Stimulated activated CD8-positive, alpha-beta memory T cell treated with anti-CD3 and anti-CD28 coated beads, Interleukin-12 subunit alpha, Interleukin-12 subunit beta, amount 100 ng/mL, for 4 hours (primary cell): ENCODE measurements at places on chromosomes 4 and X.

DNA sequence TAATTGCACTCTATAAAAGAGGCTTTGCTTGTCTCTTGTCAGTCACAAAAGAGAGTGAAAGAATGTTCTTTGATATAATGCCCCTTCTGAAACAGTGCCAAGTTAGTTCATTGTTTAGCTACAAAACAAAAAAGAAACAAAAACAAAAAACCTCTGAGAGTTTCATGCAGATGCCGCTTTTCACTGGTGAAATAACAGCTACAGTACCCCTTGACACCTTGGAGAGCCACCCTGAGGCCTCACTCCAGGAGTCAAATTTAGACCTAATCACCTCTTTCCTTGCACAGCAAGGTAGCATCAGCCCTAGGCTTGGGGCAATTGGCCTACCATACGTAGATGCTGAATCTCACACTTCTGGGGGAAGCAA, 185.2 kb downstream of the UNC5C start:
- no peak for DNase-seq

DNA sequence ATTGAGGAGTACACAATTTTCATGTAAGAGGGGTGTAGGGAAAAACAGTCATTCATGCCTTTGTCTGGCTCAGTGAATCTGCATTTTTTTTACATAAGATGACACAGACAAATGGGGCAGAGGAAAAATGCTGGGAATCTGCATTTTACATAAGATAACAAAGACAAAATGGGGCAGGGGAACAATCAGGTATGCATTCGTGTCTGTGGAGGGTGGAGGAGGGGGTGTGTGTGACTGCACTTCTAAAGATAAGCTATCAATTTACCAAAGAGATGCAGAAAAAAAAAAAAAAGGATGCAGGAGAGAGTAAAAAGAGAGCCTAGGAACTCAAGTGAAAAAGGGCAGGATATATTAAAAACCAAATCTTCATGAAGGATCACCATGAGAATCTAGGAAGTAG, 637.4 kb downstream of the ZNF674 start:
- no peak for DNase-seq

DNA sequence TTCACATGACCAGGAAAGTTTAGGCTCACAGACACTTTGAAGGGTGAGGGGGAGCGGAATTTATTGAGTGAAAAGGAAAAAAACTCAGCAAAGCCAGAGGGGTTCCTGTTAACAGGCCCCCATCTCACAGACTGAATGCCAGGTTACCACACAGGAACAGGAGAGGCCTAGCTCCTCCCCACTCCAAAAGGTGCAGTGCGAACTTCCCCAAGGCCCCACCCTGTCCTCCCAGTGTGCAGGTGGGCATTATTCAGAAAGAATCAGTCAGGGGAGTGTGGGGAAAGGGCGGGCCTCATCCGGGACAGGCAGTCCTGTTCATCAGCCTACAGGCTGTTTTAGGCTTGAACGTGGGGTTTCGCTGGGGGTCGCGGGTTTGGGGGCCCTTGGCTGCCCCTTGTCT, 4.0 kb downstream of the OTC start:
- no peak for DNase-seq

- DNase-seq, result no peak
Measured at GRCh38 chr4:119080721-119081541, 54.7 kb upstream of the MYOZ2 start.

DNA sequence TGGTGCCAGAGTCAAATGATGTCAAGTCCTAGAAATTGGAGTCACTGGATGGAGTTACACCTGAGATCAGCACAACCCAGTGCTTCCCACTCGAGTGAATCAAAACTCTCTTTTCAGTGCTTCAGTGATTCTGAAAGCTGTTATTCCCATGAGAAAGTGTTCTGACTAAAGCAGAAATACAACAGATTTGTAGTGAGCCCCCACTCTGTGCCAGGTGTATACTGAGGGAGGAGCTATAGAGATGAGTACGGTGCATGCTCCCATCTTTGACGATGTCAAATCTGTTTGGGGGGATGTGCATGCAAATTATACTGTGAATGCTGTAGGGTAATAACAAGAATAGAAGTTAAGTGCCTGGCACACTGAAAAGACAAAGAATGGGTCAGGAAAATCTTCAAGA, 330.2 kb downstream of the HS3ST1 start:
- no peak for DNase-seq

GRCh38 chr4:7609316-7609715, 174.6 kb upstream of the PSAPL1 start:
- DNase-seq, result no peak

DNA sequence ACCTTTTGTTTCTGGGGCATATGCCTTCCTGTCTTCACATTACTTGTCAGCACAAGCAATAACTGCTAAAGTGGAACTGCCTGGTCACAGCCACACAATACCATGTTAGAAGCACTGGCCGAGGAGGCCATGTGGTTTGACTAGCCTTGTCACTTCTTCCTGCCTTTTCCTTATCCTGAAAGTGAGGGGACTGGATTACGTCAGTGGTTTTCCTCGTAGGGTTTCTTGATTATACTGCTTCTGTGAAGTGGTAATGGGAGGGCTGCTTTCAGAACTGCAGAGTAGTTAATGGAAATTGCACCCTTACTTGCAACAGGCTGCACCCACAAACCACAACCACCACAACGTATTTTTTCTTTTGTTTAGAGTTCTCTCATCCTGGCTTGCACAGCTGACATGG, 26.6 kb downstream of the ZRSR2 start:
- DNase-seq, result peak; percentile 4

- DNase-seq, result no peak
Measured at GRCh38 chr4:36549252-36549651, 267.8 kb downstream of the DTHD1 start.

- DNase-seq, result peak; percentile 28
Measured at GRCh38 chrX:56813318-56813837, 84.3 kb downstream of the NBDY start.

GRCh38 chr4:184818216-184818564, 7.6 kb downstream of the ACSL1 start:
- DNase-seq, result no peak

DNA sequence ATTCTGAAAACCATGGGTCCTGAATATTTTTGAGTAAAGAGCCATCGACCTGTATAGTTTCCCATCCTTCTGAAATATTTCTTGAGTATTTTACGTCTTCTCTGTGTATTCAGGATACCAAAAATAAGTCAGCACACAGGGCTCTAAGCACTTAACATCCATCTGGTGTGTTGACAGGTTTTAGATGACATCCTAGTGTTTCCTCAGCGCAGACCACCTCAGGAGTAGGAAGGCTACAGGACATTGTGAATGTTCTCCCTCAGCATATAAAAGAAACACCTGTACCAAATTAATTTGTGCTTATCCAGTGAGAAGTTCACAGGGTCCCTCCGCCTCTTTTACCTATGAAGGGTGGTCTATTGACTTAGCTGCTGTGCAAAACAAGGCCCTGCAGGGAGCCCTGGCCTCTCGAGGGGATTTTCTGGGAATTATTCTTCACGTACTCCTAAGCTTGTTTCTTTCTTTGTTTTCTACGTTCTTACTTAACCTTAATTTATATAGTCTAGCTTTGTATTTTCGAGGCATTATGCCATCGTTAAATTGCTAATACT, 241.8 kb downstream of the FBXO8 start:
- no peak for DNase-seq

GRCh38 chrX:30402366-30402765, 93.2 kb upstream of the NR0B1 start:
- DNase-seq, result no peak

GRCh38 chrX:54042609-54043021, 1.7 kb downstream of the PHF8 start:
- DNase-seq, result peak; percentile 9

- no peak for DNase-seq
Measured at GRCh38 chr4:102616636-102617035, 115.5 kb downstream of the NFKB1 start.

GRCh38 chr4:182502064-182502463, 258.9 kb downstream of the TENM3 start:
- no peak for DNase-seq

DNA sequence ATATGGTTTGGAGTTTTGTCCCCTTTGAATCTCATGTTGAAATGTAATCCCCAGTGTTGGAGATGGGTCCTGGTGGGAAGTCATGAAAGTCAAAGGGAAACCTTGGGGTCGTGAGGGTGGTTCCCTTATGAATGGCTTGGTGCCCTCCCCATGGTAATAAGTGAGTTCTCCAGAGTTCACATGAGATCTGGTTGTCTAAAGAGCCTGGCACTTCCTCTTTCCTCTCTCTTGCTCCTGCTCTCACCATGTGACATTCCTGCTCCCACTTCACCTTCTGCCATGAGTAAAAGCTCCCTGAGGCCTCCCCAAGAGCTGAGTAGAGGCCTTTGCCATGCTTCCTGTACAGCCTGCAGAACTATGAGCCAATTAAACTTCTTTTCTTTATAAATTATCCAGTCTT, 5.5 kb upstream of the IL15 start:
- DNase-seq, result no peak

DNA sequence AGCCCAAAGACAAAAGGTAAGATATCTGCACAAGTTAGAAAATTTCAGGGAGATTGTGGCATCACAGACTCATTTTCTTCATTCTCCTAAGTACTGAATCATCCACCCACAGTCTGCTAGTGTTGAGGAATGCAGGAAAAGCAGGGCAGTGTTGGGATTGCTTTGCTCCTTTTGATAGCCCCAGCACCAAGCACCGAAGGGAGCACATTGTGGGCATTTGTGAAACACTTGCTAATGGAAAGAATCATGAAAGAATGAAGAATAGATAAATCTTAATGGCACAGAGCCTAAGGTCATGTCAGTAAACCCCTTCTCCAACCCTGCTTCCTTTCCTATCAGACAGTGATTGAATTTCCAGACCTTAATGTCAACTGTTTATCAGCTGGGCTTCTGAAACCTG, 103.1 kb upstream of the GPRIN3 start:
- no peak for DNase-seq

DNA sequence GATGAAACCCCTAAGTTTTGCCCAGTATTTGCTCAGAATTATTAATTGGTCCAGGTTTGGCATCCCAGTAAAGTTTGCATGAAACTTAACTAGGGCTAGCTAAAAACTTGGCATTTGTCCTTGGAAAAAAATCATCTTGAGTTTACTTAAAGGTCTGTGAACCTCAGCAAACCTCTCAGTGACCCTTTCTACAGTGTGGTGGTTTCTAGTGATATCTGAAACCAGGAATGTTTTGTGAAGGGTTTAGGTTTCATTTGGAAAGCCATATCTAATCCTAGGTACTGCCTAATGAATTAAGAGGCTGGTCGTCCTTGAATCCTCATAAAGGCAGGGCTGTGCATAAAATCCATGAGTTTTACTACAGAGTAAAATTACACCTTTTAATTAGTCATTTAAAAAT, 218.5 kb upstream of the ANKRD50 start:
- DNase-seq, result no peak

DNA sequence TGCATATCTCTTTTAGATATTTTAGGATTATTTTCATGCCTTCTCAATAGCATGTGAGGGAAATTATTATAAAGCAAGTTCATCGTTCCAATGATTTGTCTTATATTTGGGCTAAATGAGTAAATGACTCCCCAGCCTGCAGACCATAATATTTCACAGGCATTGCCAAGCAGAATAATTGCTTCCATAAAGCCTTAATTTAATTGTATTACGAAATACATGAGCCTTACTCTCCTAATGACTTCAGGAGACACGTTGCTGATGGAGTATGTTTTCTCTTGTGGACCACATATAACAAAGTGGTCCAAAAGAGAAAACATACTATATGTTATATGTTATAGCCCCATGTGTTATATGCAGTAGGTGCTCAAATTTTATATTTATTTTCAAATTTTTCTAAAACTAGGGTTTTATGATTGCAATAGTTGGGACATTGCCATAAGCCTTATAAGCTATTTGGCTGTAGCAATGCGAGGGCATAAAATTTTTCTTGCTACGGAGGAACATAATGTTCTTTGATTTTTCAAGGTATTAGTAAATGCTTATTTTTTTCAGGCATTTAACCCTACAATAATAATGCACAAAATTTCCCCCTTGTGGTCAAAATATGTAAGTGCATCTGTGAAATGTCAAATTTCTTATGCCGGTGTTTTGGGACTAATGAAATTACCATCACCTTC, 26.2 kb upstream of the TMPRSS11D start:
- DNase-seq, result no peak

GRCh38 chrX:118420462-118420861, 74.6 kb downstream of the WDR44 start:
- DNase-seq, result no peak

- no peak for DNase-seq
Measured at GRCh38 chr4:56112377-56112776, 163.6 kb downstream of the CEP135 start.

DNA sequence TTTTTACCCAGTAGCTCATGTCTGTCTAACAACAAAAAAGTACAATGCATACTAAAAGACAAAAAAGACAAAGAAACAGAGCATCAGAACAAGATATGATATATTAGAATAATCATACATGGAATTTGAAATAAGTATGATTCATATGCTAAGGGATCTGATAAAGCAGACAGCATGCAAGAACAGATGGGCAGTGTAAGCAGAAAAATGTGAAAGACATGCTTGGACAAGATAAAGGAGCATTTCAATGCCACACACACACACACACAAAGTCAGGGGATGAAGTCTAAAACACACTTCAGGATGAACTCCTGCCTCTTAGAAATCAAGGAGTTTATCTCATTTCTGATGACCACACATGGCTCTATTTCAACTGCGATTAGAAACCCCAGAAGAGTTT, 649.6 kb upstream of the NDST4 start:
- DNase-seq, result no peak

DNA sequence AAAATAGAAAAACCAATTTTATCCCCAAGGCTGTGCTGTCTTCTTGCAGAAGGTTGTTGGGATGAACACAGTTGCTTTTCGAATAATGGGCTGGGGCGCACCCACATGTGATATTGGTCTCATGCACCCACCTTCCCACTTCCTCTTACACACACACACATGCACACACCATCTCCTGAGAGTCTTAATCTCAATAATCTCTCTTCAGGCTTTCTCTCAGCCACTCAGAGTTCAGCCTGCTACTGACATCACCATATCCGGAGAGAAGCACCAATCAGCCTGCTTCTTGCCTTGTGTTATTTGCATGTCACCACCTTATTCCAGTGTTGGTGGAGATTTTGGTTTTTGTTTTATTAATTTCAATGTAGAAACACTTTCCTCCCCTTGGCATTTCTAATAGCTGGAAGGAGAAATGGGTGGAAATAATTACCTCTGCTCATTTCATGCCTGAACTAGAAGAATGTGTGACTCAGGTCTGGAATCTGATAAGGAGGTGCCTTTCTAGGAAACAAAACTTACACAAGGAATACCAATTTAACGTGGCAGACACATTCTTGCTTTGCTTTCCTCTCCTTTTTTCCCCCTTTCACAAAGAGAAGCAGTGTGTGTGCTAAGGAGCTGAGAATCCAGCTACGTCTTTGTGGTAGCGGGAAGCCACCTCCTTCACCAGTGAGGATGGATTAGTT, 400.2 kb downstream of the MID1IP1 start:
- no peak for DNase-seq

DNA sequence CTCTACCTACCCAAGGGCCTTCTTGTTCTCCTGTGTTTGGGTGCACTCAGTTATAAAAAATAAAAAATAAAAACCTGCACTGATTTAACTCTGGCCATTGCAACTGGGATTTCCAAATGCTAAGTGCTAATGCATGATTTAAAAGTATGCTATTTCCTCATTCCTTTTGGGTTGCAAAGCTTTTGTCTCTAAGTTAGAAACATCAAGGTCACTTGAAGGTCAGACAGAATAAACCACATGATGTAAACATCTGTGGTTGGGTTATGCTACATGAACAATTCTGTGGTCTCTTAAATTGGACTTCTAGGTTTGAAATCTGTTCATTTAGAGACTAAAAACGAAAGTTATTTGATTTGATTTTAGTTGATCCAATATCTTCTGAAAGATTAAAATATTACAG, 1547.4 kb upstream of the TENM3 start:
- no peak for DNase-seq
